ENCODE measurements at places on chromosomes 5 and 9.
A peak's percentile ranks its signal among the peaks of the same experiment; 100 is the strongest.

GRCh38 chr5:77499973-77500372, 7.9 kb upstream of the WDR41 start:
- DNase-seq = no peak

DNA sequence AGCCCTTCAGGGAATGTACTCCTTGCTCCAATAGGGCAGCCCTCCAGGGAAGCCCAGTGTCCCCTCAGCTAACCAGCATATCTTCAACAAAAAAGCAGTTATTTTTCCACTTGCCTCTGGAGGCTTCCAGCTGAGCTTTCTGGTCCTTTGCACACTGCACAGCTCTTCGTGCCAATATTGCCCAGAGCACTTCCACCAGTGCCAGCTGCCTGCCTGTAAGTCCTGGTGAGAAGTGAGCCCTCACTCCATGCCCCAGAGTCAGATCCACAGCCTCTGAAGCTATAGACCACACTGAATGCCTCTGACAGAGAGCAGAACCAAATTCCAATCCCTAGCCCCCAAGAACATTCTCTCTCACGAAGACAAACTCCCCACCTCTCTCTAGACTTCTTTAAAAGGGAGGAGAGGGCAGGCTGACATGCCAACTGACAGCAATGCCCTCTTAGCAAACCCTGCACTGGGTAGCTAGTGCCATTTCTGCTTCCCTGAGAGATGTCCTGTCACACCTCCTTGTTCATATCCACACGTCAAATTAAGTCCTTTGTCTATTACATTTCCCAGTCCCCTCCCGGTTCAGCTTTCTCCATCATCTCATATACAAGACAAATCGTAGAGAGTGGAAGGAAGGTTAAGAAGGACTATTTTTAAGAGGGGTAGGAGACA, 12.7 kb upstream of the HEXB start:
- DNase-seq = no peak

GRCh38 chr9:107215381-107215780, 67.7 kb upstream of the RAD23B start:
- peak; percentile 20 for DNase-seq

DNA sequence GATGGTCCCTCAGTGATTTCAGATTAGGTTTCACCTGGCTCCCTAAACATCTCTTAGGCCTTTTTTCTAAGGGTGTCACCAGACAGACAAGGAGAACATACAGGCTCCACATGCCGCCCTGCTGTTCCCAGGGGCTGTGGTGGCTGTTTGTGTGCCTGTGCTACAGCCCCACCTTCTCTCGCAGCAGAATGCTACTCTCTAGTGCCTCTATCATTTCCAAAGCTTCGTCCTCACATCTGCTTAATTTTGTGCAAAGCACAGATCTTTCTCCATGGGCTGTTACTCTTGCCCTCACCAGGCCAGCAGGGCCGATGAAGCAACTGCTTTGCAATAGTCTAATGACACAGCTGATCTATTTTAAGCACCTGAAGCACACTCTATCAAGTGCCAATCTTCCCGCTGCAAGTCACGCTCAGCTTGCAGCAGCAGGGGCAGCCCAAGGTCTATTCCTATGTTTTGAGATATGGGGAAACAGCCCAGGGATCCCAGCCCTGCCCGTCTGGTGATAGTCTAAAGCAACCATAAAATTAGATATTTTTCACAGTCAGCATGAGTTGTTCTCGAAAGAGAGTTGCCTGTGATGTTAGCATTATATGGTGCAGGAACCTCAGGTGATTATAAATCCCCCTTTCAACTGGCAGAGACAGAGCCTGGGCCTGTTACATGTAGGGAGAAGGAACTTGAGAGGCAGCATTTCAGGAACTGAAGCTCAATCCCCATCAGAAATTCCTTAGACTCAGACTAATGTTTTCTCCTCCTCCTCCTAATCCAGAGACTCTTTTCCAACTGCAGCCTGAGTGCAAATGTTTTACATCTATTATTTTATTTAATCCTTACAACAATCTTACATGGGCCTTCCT, 12.7 kb downstream of the ABLIM3 start:
- peak; percentile 32 for DNase-seq

GRCh38 chr5:32283539-32284377, 29.0 kb downstream of the MTMR12 start:
- peak; percentile 91 for DNase-seq

DNA sequence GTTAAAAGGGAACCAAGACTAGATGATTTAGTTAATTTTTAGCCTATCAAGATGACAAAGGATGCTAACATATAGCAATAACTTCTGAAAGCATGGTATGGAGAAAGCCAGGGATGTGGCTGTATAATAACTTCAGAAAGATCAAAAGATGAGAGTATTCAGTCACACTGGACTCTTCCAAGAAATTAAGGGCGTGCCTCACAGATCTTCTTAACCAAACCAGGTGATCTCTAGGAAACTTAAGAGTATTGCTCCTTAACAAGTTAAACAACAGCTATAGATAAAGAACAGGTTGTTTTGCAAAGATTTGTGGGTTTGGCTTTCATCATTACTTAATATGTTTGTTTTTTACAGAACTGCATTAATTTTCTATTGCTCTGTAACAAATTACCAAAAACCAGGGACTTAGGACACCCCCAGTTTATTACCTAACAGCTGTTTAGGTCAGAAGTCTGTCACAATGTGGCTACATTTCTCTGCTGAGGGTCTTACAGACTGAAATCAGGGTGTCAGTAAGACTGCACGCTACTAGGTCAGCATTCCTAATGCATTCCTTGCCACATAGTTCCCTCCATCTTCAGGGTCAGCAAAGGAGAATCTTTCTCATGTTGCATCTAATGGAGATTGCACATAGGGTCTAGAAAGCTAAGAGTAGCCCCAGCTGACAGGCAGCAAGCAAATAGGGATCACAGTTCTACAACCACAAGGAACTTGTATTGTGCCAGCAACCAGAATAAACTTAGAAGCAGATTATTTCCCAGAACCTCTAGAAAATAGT, 113.8 kb downstream of the WDR70 start:
- no peak for DNase-seq

DNA sequence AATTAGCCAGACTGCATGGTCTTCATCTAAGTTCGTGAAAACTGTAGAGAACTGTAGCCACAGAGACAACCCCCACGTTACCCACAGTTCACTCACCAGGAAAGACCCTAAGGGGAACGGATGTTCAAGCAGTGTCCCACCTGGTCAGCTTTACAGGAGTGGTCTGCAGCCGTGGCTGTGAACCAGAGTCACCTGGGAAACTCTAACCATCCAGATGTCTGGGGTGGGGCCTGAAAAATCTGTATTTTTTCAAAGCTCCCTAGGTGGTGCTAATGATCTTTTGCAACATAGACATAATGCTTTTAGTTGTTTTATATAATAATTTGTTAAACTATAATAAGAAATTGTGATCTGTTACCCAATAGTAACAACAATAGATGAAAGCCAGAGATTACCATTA, 47.7 kb upstream of the ANGPTL2 start:
- DNase-seq = no peak

- no peak for DNase-seq
These were observed 79.8 kb downstream of the COL27A1 start for GRCh38 chr9:114235033-114235661.

GRCh38 chr5:175555168-175555785, 76.9 kb downstream of the SFXN1 start:
- DNase-seq = no peak

GRCh38 chr5:180400416-180400815, 47.3 kb upstream of the GFPT2 start:
- DNase-seq = no peak

- no peak for DNase-seq
These were observed 25.2 kb upstream of the CTSV start for GRCh38 chr9:97064176-97064575.

DNA sequence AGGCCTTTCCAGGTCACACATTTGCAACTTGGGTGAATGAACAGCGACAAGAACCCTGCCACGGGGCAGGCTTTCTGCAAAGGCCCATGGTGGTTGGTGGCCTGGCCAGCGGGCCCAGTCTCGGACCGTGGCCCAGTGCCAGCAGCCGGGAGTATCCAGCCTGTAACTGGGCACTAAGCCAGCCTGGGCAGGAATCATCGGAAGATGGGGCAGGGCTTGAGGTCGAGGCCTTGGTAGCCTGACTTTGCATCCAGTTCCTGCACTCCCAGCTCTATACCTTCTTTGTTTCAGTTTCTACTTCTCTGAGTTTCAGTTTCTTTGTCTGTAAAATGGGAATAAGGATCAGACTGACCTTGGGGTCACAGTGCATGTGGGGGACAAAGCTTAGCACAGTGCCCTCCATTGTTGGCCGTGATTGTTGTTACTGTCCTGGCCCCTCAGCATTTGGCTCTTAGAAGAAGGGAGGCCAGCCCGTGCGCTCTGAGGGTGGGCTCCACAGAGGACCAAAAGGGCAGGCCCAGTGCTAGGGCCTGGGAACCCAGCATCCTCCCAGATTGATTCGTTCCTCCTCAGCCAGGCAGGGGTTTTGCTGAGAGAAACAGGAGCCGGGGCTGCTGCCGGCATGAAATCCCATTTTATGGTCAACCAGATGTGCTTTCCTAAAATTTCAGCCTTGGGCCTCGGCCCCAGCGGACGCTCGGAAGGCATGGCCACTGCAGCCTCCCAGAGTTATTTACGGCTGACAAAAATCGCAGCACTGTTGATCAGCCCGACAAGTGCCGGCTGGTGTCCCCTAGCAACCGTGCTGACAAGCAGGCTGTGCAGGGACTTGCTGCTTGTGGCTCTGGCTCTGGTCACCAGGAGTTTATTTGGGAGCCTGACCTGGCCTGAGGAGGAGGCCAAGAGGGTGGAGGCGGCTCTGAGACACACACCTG, 43.6 kb downstream of the JADE2 start:
- no peak for DNase-seq

- no peak for DNase-seq
These were observed 97.0 kb upstream of the VLDLR start for GRCh38 chr9:2524601-2525000.

GRCh38 chr5:91266184-91266705, 116.9 kb downstream of the ARRDC3 start:
- peak; percentile 65 for DNase-seq

DNA sequence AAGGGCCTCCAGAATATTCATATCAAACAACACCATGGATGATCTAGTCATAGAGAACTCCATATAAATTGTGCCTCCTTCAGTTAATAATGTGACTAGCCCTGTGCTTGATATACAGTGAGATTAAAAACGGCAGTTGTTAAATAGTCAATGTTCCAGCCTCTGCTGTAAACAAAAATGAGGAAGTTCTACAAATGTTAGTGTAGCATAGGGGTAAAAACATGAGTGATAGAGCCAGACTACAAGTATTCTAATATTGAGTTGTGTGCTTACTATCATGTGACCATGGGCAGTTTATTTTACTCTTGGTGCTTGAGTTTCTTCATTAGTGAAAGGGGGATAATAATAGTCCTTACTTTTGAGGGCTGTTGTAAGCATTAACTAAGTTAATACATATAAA, 43.3 kb upstream of the SLCO6A1 start:
- no peak for DNase-seq

- no peak for DNase-seq
These were observed 59.8 kb upstream of the BARX1 start for GRCh38 chr9:94014920-94015319.

GRCh38 chr5:80864706-80865435, 95.3 kb upstream of the RASGRF2 start:
- DNase-seq = no peak

GRCh38 chr9:134942788-134943184, 25.1 kb upstream of the FCN1 start:
- DNase-seq = no peak

DNA sequence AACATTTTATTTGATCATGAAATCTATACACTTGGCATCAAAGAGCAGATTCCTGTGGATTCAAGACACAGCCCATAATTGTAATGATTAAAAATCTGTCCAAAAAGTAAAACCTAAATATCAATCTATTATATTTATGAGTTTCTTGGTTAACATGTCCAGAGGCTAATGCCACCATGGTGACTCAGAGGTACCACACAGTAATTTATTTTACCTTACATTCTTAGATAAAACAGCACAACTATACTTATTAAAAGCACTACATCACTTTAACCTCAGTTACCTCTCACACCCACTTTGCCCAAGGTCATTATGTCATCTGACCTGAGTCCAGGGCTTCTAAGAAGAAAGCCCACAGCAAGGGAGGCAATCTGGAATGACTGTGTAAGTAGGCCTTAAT, 519.2 kb downstream of the RASEF start:
- peak; percentile 34 for DNase-seq

GRCh38 chr5:83015676-83016075, 61.5 kb downstream of the TMEM167A start:
- DNase-seq = no peak

DNA sequence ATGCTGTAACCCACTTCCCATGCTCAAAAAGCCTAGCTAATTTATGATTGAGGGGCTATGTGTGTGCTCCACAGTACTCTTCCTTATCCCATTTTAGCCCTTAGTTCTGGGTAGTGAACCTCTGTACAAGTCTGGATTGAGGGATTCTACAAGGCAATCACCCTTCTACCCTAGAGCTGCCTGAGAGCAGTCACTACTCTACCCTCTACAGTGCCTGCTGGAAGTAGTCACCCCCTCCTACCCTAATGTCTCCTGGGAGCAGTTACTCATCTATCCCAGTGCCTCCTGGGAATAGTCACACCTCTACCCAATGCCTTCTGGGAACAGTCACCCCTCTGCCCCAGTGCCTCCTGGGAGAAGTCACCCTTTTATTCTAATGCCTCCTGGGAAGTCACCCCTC, 150.6 kb downstream of the ATP10B start:
- DNase-seq = no peak

GRCh38 chr9:16230731-16231130, 639.7 kb downstream of the BNC2 start:
- no peak for DNase-seq

- DNase-seq = peak; percentile 26
These were observed 54.3 kb downstream of the LMX1B start for GRCh38 chr9:126668058-126668457.

DNA sequence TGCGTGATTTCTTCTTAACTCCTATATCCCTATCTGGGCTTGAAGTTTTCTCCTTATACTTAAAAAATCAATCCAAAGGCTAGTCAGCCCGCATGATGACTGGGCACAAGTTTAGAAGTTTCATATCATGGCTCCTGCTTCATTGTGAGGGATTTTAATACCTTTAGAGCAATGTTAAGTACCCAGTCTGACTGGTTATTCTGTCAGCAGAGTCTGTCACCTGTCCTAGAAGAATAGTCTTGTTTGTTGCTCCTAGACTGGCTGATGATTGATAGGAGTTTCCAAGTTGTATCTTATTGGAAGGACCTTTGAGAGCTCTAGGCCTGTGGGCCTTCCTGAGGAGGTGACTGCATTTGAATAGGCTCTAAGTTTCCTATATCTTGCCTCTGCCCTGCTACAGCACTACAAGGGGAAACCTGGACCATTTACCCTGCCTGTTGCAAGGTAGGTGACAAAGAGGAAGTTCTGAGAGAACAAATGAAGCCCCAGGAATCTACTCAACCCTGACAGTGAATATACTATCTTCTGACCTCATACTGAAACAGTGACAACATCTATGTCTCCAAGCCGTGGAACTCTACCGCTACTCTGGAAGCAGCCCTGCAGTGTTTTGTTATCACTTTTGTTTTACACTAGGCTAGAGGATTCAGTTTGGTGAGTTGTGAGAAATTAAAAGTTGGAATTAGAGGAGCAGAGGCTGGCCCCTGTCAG, 66.5 kb downstream of the F2RL2 start:
- DNase-seq = peak; percentile 21
